Suppressor macrophage treated with lipopolysaccharide for 4 hours (primary cell): ENCODE measurements at places on chromosomes 5 and 9.

GRCh38 chr9:119986205-119986604 is 593.8 kb downstream of the CDK5RAP2 start:
- DNase-seq = no peak

DNA sequence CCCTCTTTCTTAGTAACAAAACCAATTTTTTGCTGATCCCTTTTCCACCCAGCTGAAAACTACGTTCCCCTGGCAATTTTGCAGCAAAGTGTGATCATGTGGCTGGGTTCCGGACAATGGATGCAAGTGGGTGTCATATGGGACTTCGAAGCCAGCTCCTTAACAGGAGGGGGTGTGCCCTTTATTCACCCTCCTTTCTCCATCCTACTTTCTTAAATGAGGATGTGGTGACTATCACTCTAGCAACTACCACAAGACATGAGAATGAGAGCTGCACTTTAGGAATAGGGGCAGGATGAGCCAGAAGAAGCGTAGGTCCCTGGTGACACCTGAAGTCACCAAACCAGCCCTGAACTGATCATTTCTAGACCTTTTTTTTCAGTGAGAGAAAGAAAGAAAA is 58.9 kb downstream of the IRF1 start:
- DNase-seq = peak; percentile 70

GRCh38 chr5:16867577-16867953 is 68.5 kb downstream of the MYO10 start:
- no peak for DNase-seq

- peak; percentile 69 for DNase-seq
These were observed 35.9 kb upstream of the ARSB start for GRCh38 chr5:79020861-79021561.

DNA sequence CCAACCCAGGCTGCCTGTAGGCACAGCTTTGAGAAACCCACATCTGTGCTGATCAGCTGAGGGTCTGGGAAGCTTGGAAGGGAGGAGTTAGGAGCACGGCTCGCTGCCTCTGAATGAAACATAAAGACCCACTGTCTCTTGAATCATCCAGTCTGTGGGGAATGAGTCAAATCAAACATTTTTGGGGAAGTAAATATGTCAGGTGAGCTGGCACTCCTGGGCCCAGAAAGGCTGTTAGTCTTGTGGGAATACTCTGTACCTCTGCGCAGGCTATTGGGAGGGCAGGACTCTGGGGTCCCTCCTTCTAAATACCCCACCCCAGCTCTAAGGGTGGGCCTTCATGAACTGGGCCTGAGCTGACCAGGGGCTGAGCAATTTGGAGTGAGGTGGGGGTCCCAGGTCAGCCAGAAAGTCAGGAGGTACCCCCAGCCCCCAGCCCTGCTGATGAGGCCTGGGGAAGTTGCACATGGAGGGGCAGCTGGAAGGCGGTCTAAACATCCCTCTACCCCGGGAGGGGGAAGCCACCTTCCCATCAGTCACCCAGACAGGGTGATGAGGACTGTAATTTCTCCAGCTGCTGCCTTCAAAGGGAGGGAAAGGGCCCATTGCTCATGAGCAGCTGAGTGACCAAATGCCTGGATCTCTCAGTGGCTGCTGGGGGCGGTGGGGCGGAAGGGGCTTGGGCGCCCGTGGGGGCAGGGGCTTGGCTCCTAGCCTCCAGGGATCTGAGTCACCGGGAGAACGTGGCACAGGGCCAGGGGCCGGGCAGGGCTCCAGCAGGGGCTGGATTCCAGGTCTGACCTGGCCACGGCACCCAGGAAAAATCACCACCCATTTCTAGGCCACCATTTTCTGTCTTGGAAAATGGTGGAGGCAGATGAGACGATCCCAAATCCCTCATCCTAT is 10.8 kb downstream of the FIBCD1 start:
- no peak for DNase-seq

GRCh38 chr5:31664566-31664965 is 25.6 kb downstream of the PDZD2 start:
- no peak for DNase-seq

- no peak for DNase-seq
These were observed 108.4 kb upstream of the DHFR start for GRCh38 chr5:80763211-80763610.

GRCh38 chr5:57067597-57067924 is 106.3 kb upstream of the GPBP1 start:
- no peak for DNase-seq

DNA sequence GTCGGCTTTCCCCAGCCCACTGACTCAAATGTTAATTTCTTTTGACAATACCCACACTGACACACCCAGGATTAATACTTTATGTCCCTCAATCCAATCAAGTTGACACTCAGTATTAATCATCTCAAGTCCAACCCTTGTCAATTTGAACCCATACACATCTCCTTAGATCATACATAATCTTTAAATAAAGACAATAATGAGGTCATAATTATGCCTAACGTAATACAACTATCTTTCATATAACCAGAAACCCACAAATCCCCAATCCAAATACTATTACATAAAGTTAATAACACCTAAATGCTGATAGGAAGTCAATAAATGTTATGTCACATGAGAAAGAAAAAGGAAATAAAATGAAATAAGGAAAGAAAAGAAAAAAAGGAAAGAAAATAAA is 934.2 kb downstream of the CDH9 start:
- DNase-seq = no peak

GRCh38 chr5:147911427-147911826 is 5.1 kb upstream of the C5orf46 start:
- no peak for DNase-seq

GRCh38 chr5:169286572-169287300 is 14.2 kb downstream of the SLIT3 start:
- no peak for DNase-seq

GRCh38 chr9:23826120-23826629 is at the start of gene ELAVL2:
ELAVL2 (minus strand) TSS chr9:23826240; CDS start chr9:23762234, 64,006 bp downstream.
- peak; percentile 2 for DNase-seq

- peak; percentile 69 for DNase-seq
These were observed 6.3 kb downstream of the TESK1 start for GRCh38 chr9:35611230-35611797.
